SK-N-SH (cell line): ENCODE measurements at places on chromosomes 2 and 18. TPM values are rescaled to one million over a fixed set of nuclear protein-coding genes. Genes with fewer than 3 reads are reported as not detected.

GRCh38 chr2:63378589-63378988 is 209.7 kb downstream of the WDPCP start:
- no peak for DNase-seq

GRCh38 chr2:172177581-172177980 is 74.9 kb upstream of the DLX2 start:
- DNase-seq, result no peak

The ITGB6 gene
- 0.10 and 0.13 TPM in 2 replicates for polyA plus RNA-seq

The FAP gene
- 36.9 and 57.8 TPM in 2 replicates for polyA plus RNA-seq

The DQX1 gene
- 1.6 and 1.8 TPM in 2 replicates for polyA plus RNA-seq

DNA sequence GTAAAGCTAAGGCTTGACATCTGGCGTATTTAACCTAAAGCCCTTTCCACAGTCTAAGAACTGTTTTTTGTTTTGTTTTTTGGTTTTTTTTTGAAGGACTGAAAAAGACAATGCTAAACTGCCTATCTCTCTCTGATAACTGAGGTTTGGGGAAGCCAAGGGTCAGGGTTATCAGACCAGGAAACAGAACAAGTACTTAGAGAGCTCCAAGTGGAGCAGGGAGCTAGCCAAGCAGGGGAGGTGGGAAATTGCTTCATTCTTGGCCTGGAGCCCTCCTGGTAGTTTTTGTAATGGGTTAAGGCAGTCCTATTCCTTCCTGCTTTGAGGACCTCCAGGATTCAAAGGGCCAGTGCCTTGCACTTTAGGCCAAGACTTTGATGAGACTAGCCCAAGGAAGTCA is 154.3 kb upstream of the LTBP1 start:
- no peak for DNase-seq

The MOGAT1 gene
- polyA plus RNA-seq, result not detected in 2 replicates

DNA sequence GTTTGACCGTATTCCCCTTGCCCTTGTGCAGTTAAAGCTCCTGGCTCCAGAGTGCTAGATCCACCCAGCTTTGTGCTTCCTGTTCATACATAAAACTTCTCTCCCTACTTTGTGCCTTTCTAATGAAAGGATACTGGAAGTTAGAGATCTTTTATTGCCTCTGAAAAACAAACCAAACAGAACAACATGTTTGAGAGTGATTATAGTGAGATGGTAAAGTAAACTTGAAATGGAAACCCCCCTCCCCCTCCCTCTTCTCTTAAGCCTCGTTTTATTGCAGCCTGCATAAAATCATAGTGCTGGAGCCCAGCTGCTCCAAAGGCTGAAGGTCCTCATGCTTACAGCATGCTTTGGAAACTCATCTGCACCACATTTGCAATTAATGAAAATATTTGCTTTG is 125.1 kb downstream of the TANC1 start:
- no peak for DNase-seq

- no peak for DNase-seq
Observed at GRCh38 chr2:218166791-218167190, at the start of gene CXCR1. TSS of gene CXCR1 (minus strand) at chr2:218166962. CDS start at chr2:218165211, 1,751 bp downstream.

The PLA2R1 gene
- not detected in 2 replicates for polyA plus RNA-seq

The LYPD6B gene
- 17.0 and 18.2 TPM in 2 replicates for polyA plus RNA-seq

The PRSS56 gene
- not detected in 2 replicates for polyA plus RNA-seq

DNA sequence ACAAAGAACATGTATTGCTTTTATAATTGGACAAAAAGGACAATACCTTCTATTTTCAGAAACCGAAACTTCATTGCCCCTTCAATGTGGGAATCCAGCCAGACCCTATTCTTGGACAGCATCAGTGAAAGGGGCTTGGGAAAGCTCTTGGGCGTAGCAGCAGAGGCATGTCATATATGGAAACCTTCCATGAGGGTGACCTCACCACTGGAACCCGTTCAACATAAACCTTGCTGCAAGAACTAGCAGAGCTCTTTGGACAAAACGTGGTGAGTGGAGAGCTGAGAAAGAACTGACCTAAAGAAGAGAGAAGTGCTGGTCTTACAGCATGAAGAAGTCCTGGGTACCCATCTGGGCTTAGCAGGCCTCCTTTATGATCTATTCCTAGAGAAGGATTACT is 22.7 kb upstream of the ACTG2 start:
- no peak for DNase-seq

DNA sequence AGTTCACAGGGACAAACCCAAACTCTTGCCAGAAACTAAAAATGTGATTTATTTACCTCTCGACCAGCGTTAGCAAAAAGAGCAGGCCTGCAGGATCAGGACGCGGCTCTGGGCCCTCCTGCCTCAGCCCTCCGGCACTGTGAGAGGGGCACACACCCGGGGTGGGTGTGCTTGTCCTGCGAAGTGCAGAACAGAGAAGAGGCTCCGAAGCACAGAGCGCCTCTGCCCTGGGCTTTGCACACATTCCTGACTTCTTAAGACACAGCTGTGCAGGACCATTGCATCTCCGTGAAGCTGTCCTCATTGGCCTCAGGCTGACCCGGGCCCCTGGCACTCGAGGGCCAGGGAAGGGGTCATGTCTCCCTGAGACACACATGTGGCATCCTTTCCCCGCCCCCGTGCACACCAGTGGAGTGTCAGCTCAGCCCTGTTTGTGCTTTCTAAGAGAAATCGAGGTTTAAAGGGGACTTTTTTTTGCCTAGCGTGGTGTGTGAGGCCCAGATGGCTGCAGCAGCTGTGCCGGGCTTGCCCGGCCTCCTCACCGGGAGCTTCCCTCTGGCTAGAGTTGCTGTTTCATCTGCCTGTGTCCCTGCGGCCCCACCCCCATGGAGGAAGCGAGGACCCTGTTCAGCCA is 9.9 kb upstream of the NFATC1 start:
- peak; percentile 40 for DNase-seq

The AGXT gene
- not detected in 2 replicates for polyA plus RNA-seq

The POTEI gene
- 0.03 TPM in 1 of 2 replicates, not detected in the other for polyA plus RNA-seq

DNA sequence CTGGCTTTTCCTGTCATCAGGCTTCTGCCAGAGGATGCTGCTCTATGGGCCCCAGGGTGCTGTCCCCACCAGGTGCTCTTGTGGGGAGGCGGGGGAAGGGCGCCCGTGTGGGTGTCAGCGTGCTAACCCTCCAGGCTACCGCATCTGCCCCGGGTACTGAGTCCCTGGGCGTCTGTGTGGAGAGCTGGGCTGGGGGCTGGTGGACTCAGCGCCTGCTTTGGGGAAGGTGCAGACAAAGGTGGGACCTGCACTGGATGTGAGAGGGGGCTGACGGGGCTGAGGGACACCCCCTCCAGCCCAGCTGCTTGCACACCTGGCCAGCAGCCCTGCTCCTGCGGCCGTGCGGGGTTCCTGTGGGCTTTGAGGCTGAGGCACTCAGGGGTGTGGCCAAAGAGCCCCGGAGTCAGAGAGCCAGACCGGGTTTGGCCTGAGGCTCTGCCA is 120.7 kb upstream of the PXDN start:
- no peak for DNase-seq

The GALNT5 gene
- 10.4 and 15.3 TPM in 2 replicates for polyA plus RNA-seq

The PRKRA gene
- polyA plus RNA-seq, result 35.7 and 44.3 TPM in 2 replicates

DNA sequence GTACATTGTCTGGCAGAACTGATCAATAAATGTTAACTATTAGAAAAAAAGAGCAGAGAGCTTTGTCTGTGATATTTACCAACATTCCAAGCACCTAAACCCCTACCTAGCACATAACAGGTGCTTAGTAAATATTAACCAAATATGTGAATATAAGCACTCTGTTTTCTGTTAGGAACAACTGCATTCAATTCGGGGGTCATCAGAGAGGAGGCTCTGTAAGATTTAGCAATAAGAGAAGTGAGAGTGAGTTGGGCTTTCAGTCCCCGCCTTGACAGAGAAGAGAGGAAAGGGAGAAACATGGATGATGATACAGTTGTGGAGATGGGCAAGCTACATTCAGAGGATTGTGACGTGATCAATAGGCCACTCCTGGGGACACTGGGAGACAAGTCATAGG is 47.7 kb downstream of the MYOM1 start:
- DNase-seq, result no peak

The G6PC2 gene
- polyA plus RNA-seq, result not detected in 2 replicates

DNA sequence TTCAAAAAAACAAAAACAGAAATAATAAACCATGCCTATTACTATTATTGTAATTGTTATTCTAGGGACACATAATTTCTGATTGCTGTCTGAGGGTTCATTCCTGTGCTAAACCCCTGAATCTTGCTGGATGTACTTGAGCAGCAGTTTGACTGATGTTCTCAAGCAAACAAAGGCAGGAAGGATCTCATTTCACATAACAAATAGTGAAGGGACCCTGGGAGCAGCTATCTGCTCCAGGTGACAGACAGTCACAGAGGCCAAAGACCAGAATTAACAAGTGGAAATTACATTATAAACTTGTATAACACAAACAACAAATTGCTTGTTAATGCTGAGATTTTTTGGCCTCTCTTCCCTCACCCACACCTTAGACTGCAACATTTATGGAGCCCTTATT is 284.2 kb downstream of the THSD7B start:
- DNase-seq, result no peak
